Stimulated activated naive CD4-positive, alpha-beta T cell (primary cell): ENCODE measurements at places on chromosomes 2 and 18.

GRCh38 chr18:75054611-75055010 lies 154.3 kb downstream of the PTGR3 start:
- DNase-seq, result no peak

DNA sequence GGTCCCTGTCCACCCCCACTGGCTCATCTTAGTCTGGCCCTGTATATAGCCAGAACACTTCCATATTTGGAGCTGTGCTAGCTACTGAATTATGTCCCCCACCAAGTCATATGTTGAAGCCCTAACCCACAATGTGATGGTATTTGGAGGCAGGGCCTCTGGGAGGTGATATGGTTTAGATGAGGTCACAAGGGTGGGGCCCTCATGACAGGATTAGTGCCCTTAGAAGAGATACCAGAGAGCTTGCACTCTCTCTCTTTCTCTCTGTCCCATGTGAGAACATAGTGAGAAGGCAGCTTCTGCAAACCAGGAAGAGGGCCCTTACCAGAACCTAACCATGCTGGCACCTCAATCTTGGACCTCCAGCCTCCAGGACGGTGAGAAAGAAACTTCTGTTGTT lies 31.2 kb downstream of the ALPK2 start:
- no peak for DNase-seq

DNA sequence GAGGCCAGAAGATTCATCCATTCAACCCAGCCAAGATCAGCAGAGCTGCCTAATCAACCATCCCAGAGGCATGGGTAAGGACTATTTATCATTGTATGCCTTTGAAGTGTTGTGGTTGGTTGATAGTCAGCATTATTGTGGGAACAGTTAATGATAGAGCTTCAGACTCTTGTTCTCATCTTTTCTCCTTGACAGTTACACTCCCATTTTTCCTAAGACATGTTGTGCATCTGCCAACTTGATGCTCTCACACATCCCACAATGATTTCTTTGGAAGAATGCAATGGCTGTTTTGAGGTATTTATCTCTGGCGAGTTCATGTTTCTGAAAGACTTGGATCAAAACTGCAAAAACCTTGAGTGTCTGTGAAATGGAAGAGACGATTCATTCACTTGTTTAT lies 55.4 kb downstream of the FASTKD2 start:
- no peak for DNase-seq

DNA sequence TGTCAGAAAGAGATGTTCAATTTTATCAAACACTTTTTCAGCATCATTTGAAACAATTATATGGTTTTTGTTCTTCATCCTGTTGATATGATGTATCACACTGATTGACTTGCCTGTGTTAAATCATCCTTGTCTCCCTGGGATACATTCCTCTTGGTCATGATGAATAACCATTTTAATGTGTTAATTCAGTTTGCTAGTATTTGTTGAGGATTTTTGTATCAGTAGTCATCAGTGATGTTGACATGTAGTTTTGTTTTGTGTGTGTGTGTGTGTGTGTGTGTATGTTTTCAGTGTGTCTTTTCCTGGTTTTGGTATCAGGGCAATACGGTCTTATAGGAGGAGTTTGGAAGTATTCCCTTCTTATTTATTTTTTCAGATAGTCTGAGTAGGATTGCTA lies 325.4 kb downstream of the ZNF804A start:
- DNase-seq, result no peak

GRCh38 chr2:121293450-121294325 lies 8.7 kb upstream of the TFCP2L1 start:
- no peak for DNase-seq

DNA sequence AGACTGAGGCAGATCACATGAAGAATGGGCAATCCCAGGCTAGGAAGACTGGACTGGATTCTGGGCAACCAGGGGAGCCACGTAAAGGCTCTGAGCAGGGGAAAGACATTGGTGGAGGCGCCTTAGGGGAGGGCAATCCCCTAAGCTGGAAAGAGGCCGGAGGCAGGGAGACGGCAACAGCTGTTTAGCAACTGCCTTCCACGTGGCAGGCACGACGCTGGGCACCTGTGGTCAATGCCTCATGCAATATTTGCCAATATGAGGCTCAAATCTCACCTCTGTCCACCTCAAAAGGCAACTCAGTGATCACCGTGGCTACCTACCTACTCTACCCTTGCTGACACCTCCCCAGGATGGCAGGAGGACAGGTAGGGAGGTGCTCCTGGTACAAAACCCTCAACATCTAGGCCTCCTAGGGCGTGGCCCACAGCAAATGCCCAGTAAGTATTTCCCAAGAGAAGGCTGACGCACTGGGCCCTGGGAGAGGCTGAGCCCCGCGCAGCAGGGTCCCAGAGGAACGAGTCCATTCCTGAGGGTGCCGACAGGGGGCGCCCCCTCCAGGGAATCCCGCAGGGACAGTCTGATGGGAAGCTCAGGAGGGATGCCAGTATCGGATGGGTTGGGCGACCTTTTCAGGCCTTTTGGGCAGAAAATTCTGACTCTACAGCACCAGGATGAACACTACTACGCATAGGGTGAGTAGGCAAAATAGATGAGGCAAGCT lies 8.9 kb downstream of the BOLA3 start:
- DNase-seq, result no peak

DNA sequence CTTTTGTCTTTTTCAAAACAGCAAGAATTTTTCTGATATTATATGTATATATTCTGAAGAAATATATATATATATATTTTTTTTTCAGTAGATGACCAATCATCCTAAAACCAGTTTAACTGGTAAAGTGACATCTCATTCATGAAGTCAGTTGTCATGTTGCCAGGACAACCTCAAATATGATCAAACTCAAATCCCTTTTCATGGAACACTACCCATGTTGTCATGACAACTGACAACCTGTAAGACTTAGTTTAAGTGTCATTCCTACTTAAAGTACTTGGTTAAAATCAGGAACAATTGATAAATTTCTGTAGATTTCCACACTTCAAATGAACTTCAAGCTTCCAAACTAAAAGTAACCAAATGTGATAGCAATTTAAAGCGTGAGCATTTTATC lies 101.8 kb upstream of the ERBB4 start:
- no peak for DNase-seq

DNA sequence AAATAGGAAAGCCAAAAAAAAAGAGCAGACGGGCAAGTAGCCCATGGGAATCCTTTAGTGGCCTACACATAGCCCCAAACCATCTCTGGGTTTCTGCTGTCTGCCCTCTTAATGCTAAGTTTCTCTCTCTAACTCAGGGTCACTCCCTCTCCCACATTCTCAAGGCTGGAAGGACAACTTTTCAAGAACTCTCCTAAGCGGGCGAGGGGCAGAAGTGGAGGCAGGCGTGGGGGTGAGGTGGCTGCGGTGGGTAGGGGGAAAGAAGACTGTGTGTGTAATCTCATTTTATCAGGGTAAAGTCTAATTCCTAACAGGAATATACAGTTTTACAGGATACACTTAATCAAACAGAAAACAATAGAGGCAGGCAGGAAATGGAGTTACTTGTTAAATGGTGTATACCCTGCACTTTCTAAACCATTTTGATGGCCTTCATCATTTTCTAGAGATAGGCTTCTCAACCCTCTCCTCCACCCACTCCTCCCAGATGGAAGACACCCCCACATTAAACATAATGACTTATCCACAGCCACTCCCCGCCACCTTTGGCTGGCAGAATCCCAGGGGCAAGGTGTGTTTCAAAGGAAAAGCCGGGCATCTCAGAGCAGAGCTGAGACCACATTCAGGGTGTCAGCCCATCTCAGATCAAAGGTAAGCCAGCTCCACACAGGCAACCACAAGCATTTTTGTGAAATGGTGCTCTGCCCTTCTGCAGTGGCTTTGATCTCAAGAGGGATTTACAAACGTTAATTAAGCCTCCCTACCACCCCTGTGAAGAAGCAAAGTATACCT lies 6.8 kb downstream of the SMAD7 start:
- no peak for DNase-seq

GRCh38 chr2:190678444-190679162 lies 29.7 kb downstream of the NAB1 start:
- DNase-seq, result no peak

DNA sequence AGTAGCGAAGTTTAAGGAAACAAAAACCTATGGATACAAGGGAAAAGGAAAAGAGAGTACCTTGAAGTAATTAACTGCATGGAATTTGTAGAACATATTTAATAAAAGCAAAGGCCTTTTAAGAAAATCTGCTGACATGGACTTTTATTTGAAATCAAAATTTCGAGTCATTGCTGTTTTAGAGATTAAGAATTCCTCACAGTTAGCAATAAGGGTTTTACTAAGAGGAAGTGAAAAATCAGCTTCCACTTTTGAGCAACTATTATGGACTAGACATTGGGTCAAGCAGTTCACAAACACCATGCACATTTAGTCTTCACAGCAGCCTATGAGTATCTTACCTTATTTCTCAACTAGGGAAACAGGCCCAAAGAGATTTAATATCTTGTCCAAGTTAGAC lies 876.3 kb downstream of the BCL11A start:
- no peak for DNase-seq

GRCh38 chr18:22831441-22831904 lies 101.7 kb upstream of the RBBP8 start:
- DNase-seq, result no peak

GRCh38 chr2:55357927-55358326 lies 61.7 kb downstream of the CCDC88A start:
- no peak for DNase-seq

DNA sequence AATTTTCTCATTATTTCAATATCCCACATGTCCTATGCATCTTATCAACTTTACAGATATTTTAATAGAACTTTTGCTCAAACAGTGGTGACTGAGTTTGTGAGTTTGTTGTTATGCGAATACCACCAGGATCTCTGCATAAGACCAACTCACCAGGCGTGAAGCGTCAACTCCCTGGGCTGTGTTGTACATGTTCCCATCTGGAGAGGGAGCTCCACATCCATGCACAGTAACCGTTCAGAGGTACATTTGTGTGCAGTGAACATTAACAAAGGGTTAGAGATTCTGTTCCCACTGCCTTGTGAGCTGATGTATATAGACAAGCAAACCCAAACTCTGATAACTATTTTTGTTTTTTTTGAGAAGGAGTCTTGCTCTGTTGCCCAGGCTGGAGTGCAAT lies 188.7 kb downstream of the MYT1L start:
- DNase-seq, result no peak

DNA sequence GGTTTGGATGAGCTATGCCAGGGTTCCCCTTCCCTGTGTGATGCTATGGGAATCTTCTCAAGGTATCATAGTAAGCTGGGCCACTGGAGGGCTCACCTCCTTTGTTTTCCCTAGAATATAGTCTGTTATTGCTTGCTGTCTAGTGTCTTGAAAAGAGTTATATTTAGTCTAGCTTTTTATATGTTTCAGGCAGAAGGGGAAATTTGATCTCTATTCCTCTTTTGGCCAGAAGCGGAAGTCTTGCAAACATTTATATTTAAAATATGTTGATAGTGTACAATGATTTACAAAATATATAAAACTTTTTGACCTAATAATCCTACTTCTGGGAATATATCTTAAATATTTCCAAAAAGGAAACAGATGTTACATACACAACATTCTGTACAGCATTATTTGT lies 260.7 kb downstream of the FHOD3 start:
- no peak for DNase-seq

DNA sequence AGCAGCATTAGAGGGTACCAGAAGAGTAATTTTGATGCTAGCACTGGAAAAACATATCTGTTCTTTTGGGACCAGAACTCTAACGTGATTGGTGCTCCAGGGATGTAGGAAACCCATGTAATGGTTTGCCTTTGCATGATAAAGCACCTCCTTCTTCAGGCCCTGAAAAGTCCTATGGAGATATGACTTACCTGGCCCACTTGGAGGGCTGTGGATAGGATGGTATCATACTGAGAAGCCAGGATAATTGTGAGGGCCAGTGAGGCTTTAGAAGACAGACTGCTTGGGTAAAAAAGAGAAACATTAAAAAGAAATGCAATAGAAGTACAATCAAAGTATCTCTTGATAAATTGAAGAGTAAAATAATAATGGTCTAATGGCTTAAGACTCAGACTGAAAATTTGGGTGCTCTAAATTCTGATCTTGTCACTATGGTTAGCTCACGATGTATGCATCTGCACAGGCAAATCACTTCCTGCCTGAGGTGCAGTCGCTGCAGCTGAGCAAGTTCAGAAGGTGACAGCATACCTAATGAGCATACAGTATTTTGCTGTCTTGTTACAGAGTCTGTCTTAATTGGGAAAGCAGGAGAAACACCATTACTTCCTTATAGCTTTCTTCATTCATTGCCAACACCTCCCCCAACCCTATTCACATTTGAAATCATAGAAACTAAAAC lies 371.5 kb downstream of the NUP35 start:
- no peak for DNase-seq

DNA sequence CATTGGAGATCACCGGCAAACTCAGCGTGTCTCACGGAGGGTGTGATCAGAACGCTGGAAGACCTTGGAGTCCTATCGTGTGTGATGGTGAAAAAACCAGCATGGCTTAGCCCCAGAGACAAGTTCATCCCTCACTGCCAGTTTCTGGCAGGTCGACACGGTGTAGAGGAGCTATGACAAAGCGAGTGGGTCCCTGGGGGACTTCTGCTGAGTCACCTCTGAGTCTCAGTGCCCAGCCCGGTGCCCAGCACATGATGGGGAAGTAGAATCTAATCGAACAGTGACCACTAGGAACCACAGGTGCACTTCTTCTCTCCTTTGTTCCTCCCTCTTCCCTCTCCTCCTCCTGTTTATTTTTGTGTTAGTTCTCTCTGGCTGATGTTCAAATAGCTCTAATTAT lies 45.9 kb upstream of the KCNF1 start:
- DNase-seq, result no peak

DNA sequence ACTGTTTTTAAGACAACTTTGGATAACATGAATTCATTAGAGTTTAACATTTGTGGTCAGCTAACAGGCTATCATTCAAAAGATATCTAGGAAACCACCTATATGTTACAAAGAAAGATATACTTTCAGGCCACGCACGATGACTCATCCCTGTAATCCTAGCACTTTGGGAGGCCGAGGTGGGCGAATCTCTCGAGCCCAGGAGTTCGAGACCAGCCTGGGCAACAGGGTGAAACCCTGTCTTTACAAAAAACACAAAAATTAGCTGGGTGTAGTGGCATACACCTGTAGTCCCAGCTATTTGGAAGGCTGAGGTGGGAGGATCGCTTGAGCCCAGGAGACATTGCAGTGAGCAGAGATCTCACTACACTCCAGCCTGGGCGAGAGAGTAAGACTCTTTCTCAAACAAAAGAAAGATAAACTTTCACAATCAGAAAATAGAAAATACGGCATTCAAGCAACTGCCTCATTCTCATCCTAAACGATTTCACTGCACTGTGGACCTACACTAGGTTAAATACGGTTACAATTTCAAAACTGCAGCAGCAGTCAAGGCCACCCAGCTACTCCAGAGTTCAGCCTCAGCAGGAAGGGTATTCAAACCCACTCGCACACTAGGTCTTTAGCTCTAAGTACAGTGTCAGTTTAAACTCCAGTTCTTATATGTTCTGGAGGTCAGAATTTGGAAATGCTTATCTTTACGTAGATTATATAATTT lies 250.0 kb upstream of the SLC39A10 start:
- DNase-seq, result no peak

DNA sequence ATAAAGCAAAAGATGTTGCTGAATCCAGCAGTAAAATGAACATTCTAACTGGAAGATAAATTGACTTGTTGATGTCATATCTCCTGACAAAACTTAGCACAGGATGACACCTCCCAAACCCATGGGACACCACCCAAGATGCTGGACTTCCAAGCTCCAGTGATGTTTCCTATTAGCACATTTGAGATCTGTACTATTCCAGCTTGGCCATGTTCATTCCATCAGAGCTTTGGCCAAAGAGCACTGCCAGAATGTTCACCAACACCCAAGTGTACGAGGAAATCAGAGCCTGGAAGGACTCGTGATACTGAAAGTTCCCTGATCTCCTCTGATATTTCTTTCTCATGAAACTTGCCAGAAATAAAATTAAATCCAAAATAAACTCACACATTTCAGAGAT lies 44.7 kb downstream of the PID1 start:
- no peak for DNase-seq
